ENCODE measurements at places on chromosomes 13 and 19.

- no peak for DNase-seq
Observed at GRCh38 chr19:29682236-29682895, 17.1 kb downstream of the PLEKHF1 start.

- DNase-seq: no peak
Observed at GRCh38 chr13:109389456-109389855, 396.9 kb downstream of the IRS2 start.

DNA sequence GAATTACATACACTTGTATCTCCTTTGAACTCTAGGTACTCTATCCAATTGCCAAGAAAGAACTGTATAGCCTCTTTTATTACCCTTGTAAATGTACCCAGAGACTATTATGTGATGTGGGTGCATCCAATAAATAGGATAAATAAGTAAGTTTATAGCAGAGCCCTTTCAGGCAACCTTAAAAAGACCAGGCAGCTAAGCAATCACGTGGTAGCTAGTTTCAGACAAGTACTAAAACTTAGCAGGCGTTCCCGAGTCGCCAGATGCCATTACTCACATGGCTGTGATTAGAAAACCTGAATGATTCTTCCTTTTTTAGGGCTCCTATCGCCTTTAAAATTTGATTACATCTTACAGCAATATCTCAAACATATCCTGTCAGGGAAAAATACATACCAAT lies 1303.0 kb downstream of the EFNB2 start:
- DNase-seq: no peak

DNA sequence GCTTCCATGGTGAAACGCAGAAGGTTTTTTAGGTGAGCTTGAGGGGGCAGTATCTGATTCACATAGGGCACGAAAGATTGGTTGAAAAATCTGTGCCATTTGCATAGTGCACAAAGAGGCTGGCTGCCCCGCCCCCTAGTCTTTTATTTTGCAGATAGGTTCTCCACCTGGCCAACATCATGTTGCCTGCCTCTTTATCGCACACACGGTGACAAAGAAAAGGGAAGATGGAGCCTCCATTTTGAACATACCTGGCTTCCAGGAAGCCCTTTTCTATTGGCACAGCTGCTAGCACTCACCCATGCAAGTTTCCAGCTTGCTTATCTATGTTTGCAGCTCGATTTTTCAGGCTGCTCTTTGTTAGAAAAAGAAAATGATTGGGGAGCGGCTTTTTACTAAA lies 316.2 kb upstream of the KLHL1 start:
- no peak for DNase-seq

DNA sequence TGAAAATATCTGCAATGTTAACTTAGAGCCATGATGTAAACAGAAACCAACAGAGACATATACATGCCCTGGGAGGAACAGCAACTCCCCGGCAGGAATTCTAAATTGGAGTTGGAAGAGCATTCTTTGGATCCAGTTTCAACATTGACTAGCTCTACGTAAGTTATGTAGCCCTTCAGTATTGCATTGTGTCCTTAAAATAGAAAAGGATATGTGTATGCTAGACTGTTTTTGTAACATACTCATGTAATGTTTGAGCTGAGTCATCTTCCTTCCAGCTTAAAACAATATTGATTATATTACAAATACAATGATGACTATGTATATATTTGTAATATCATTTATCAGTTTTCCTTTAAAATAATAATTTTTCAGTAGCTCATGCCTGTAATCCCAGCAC lies 1422.2 kb upstream of the PCDH20 start:
- no peak for DNase-seq

DNA sequence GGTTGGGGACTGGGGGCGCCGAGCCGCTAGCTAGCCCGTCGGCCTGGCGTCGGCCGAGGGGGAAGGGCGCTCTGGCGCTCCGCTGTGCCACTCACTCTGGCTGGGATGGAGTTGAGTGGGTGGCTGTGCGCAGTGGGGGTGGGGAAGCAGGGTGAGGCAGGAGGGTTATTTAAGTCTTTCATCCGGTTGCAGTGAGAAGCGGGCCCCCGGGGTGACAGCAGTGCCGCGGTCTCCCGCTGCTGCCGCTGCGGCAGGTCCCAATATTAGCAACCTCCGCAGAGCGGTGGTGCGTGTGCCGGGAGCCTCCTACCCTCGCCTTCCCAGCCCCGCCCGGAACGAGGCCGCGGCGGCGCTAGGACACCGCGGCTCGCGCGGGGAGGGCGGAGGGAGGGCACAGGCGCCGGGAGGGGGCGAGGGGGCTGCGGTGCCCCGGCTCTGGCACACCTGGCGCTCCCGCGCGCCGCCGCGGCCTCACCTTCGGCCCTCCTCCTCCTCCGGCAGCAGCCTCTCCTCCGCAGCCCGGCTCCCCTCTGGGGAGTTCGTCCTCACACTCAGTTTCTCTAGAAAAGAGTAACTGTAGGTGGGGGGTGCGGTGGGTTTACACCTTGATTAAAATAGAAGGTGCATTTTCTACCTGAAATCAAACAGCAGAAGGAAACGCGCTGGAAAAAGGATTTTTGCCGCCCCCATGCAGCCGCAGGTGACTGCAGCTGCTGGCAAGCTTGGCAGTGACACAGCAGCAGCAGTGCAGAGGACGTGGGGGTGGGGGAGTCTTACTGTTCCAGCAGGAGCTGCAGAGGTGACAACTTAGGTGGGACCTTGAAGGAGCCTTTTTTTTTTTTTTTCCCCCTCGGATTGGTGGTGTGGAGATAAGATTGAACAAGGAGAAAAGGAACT lies 4.5 kb downstream of the FGF9 start:
- no peak for DNase-seq

All from SIG-M5 (cell line).